CD4-positive, CD25-positive, alpha-beta regulatory T cell (primary cell): ENCODE measurements at places on chromosomes 16 and 17. TPM values are rescaled to one million over a fixed set of nuclear protein-coding genes. Genes with fewer than 3 reads are reported as not detected.

NAA60 gene
- total RNA-seq = 48.9 TPM

DNA sequence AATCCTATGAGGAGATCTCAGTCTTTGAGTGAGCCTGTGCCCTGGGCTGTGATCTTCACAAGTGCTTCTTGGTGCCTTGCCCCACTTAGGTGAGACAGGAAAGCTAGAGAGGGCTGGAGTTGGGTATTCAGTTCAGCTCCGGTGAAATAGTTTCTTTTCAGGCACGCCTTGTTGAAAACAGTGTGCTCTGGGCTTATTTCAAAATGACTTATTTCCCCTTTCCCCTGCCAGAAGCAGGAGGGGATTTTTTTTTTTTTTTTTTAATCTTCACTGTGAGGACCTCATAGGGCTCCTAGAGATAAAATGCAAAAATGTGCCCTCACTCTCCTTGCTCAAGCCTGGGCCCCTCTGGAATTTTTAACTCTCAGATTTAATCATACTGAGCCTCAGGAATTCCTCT lies 27.2 kb downstream of the MOSMO start:
- peak; percentile 54 for DNase-seq
- H3K4me3 ChIP-seq = peak overlapping the region; percentile 7
- H3K27ac ChIP-seq = no peak overlapping the region
- H3K36me3 ChIP-seq = peaks cover 19% of the 10 kb centered on the region
- H3K4me1 ChIP-seq = peaks cover 17% of the 10 kb centered on the region

DNA sequence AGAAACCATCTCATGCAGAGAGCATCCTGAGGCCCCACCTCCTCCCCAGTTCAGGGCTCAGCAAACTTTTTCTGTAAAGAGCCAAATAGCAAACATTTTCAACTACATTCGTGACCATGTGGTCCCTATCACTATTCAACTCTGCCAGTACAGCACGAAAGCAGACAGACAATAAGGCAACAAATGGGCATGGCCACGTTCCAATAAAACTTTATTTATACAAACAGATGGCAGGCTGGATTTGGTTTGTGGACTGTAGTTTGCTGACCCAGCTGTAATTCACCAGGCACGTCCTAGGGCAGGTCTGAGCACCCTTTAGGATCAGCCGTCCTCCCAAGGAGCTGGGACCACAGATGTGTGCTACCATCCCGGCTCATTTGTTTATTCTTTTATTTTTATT lies 27.1 kb upstream of the GPRC5C start:
- no peak for DNase-seq
- H3K4me1 ChIP-seq = no peaks in the 10 kb centered on the region
- no peak overlapping the region for H3K27ac ChIP-seq
- H3K36me3 ChIP-seq = no peaks in the 10 kb centered on the region
- no peak overlapping the region for H3K4me3 ChIP-seq

DNA sequence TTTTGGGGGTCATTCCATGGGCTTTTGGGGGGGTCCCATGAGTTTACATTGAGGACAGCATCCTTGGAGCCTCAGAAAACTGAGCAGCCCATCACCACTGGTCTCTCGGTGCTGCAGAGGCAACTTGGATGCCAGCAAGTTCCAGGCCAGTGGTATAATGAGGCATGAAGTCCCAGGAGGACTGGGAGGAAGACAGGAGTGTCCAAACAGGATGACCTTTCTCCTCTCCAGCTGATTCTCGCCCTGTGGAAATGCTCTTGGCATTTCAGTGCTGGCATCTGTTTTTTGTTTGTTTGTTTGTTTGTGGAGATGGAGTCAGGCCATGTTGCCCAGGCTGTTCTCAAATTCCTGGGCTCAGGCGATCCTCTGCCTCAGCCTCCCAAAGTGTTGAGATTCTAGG lies 347.6 kb downstream of the SNX29 start:
- H3K4me3 ChIP-seq = no peak overlapping the region
- H3K36me3 ChIP-seq = no peaks in the 10 kb centered on the region
- no peak overlapping the region for H3K27ac ChIP-seq
- no peak for DNase-seq
- no peaks in the 10 kb centered on the region for H3K27me3 ChIP-seq

DNA sequence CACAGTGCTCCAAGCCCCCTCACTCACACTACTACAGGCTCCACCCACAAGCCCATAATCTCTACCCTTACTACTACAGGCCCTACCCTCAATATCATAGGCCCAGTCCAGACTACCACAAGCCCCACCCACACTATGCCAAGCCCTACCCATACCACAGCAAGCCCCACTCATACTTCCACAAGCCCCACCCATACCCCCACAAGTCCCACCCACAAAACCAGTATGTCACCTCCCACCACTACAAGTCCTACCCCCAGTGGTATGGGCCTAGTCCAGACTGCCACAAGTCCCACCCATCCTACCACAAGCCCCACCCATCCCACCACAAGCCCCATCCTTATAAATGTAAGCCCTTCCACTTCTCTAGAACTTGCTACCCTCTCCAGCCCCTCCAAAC lies 13.8 kb downstream of the RIPOR1 start:
- no peak overlapping the region for H3K27ac ChIP-seq
- no peak overlapping the region for H3K4me3 ChIP-seq
- peaks cover 30% of the 10 kb centered on the region for H3K4me1 ChIP-seq
- peaks cover 7% of the 10 kb centered on the region for H3K36me3 ChIP-seq
- peak; percentile 78 for DNase-seq
- H3K27me3 ChIP-seq = no peaks in the 10 kb centered on the region

SOX15 gene
- total RNA-seq = not detected

- no peaks in the 10 kb centered on the region for H3K36me3 ChIP-seq
- DNase-seq = peak; percentile 10
- H3K27ac ChIP-seq = no peak overlapping the region
- H3K27me3 ChIP-seq = peaks cover 16% of the 10 kb centered on the region
- peaks cover 14% of the 10 kb centered on the region for H3K4me1 ChIP-seq
- peak overlapping the region; percentile 32 for H3K4me3 ChIP-seq
Observed at GRCh38 chr17:8326511-8327302, 12.9 kb upstream of the ODF4 start.

GRCh38 chr16:19613834-19614233 lies 58.3 kb downstream of the VPS35L start:
- H3K36me3 ChIP-seq = peaks cover 25% of the 10 kb centered on the region
- no peak overlapping the region for H3K27ac ChIP-seq
- H3K4me1 ChIP-seq = no peaks in the 10 kb centered on the region

GRCh38 chr17:67467500-67468455 lies 90.7 kb downstream of the PITPNC1 start:
- H3K36me3 ChIP-seq = no peaks in the 10 kb centered on the region
- no peak overlapping the region for H3K4me3 ChIP-seq
- no peak overlapping the region for H3K27ac ChIP-seq
- H3K27me3 ChIP-seq = no peaks in the 10 kb centered on the region

DNA sequence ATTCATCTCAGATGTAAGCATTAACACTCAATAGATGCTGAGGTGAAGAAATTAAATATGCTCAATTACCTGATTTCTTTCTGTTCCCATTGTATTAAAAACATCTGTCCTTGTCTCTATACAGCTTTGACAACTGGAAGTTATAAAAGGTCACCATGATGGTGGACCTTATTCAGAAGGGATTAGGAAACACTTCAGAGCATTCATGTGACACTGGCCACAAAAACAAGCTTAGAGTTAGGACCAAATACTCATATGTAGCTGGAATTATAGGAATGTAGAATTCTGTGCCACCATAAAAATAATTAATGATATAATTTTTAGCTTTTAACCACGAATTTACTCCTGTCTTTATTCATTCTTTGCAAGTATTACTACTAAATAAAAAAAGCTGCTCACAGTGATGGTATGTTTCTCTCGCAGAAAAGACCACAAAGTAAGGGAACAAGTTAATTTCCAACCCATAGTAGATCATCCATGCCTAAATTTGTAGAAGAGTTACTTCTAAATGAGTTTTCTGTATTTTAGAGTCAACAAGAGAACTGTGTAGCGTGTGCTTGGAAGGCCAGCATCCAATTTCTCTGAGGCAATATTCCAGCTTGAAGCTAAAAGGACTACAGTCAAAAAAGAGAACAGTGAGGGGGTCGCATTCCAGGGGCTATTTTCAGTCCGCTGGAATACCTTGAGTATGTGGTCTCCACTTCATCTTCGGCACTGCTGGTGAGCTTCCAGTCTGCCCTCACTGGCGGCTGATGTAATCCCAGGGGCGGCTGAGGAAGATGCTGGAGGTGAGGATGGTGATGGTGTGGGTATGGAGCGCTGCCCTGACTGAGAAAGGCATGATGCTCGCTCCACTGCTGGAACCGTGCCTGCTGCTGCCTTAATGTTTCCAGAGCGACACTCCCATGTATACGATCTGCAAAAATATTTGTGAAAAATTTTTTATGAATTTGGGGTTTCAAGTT lies 63.7 kb downstream of the CACNG1 start:
- no peak overlapping the region for H3K4me3 ChIP-seq
- no peak for DNase-seq
- H3K27me3 ChIP-seq = no peaks in the 10 kb centered on the region
- no peak overlapping the region for H3K27ac ChIP-seq

PKMYT1 gene
- total RNA-seq = 5.7 TPM

DNA sequence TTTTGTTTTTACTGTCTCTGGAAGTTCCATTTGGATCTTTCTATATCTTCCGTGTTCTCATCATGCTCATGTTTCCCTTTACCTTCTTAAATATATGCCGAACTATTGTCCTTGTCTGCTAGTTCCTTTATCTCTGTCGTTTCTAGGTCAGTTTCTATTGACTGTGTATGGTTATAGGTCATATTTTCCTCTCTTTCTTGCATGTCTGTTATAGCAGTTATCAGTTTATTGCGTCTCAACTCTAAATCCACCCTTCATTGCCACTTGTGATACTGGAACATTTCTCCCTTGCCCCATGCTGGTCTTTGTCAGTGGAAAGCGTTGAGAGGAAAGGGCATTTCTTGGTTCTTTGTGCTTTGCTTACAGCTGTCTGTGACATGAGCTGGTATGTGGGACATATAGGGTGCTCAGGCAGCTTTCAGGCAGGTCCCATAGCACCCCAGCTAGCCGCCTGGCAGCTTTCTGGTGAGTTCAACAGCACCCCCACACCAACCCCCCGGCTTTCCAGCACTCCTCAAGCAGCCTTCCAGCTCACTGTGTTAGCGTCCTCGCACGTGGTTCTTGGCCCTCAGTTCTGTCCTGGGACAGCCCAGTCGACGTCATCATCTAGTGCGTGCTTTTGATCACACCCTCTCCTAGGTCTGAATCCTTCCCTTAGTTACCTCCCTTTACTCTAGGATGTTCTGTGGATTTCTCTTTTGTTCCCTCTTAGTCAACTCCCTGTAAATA lies 15.4 kb upstream of the DNASE1 start:
- no peak overlapping the region for H3K27ac ChIP-seq
- H3K27me3 ChIP-seq = no peaks in the 10 kb centered on the region
- no peak for DNase-seq
- peaks cover 17% of the 10 kb centered on the region for H3K4me1 ChIP-seq

DNA sequence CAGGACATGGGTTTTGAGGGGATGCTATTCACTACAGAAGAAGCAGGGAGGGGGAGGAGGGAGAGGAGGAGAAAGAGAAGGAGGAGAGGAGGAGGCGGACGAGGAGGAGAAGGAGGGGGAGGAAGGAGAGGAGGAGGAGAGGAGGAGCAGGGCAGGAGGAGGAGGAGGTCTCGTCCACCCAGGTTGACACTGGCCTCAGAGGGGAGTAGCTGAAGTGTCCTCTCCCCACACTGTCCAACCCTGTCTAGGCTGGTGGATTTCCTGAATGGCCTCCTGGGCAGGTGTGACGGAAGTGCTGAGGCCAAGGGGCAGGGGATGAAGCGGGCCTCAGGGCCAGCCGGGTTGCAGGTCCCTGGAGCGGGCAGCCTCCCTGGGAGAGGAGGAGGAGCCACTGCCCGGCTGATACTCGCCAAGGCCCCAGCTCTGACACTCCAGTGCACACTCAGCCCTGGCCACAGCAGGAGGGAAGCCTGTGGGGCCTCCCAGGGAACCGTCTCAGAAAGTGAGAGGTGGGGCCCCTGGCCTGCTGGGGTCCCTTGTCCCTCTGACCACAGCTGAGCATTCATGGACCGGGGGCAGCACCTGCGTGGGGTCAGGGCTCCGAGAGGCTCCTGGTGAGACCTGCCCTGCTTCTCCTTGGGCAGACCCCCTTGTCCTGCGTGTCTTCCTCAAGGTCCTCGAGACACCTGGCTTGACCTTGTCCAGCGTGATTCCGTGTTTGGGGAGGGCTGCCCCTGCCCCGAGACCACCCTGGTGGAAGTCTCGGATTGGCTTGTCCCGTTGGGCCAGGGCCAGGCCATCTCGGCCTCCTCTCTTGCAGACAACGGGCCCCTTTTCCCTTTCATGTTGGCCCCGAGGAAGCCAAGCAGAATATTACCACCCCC lies 200.6 kb upstream of the CIBAR2 start:
- no peaks in the 10 kb centered on the region for H3K36me3 ChIP-seq
- H3K27ac ChIP-seq = no peak overlapping the region
- no peaks in the 10 kb centered on the region for H3K27me3 ChIP-seq
- no peak for DNase-seq
- no peak overlapping the region for H3K4me3 ChIP-seq
- H3K4me1 ChIP-seq = peaks cover 44% of the 10 kb centered on the region

CMTM1 gene
- 3.2 TPM for total RNA-seq

DNA sequence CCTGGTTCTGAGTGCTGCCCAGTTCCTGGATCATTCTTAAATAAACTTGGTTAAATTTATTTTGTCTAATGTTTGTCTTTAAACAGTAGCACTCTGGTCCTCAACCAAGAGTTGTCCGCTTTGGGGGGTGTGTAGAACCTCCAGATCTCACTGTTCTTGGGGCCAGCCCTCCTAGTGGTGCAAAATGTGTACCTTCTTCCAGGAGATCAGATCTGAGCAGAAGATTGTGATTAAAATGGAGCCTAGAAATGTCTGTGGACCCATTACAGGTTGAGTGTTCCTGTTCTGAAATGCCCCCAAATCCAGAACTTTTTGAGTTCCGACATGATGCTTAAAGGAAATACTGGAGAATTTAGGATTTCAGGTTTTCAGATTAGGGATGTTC lies 46.0 kb upstream of the CLEC18A start:
- no peaks in the 10 kb centered on the region for H3K4me1 ChIP-seq
- H3K4me3 ChIP-seq = no peak overlapping the region
- H3K36me3 ChIP-seq = peaks cover 38% of the 10 kb centered on the region
